ENCODE measurements at places on chromosomes 12 and 14. TPM values are rescaled to one million over a fixed set of nuclear protein-coding genes. Genes with fewer than 3 reads are reported as not detected.

- no peak for DNase-seq
These were observed 228.9 kb upstream of the EGLN3 start for GRCh38 chr14:34179727-34180126.

Gene TMEM132D
- 10.1 TPM for total RNA-seq

Gene MVK
- total RNA-seq = 15.7 TPM

- DNase-seq = no peak
These were observed 29.1 kb upstream of the ADAM20 start for GRCh38 chr14:70563869-70564268.

DNA sequence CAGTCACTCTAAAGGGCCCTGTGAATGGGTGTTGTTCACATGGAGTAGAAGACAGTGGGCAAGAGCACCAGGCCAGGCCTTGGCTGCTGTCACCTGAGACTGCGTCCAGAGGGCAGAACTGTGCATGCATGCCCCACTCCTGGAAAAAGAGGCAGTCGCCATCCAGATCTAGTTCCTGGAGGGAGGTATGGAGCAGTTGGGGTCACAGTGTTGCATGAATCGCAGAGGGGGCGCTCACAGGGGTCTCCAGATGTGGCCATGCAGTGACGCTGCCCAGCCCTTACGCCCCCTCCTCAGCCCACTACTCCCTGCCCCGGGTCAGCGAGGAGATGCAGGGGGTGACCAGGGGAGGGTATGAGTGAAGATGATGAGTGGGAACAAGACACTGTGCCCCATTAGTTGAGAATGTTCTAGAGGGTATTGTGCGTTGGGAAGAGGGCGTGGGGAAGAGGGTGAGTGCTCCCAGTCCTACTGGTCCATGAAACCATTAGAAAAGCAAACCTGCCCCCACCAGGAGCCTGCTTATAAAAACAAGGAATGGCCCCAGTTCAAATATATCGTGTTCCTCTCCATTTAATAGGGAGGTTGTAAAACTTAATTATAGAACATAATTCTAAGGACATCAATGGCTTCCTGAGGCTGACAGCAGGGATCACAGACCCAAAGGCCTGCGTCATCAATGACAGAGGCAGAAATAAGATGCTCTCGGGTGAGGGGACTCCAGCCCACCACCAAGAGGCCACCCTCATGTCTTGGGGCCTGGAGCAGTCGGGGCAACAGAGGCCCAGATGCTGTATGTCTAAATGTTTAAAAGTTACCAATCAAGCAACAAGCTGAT lies 32.2 kb upstream of the BCL7A start:
- no peak for DNase-seq

DNA sequence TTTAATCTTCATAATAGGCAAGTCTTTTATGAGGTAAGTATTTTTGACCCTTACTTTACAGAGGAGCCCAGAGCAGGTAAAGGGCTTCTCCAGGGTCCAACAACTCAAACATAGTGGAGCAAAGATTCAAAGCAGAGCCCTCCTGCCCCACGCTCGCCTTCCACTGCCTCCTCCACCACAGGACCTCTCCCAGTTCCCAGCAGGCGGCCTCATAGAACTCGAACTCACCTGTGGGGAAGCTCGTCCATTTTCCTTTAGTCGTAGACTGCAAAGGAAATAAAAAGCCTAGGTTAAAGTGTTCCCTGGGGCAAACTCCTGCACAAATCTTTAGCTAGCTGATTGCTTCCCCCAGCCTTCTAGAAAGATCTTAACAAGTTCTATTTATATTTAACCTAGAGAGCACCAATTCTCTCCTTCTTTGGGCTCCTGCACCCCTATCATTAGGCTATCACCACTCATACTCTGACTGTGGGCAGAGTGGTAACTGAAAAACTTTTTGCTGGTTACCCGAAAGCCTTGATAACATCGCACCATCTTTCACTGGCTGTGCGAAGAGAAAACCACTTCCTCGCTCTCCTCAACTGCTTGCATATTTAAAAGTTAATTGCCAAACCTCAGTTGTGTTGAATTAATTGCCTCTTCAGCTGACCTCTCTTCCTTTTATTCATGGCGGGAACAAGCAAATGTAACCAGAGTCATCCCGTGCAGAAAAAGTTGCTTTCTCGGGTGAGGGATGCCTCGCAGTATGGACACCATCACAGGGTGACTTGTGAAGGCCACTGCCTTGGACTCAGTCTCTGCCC lies 299.6 kb downstream of the DPF3 start:
- no peak for DNase-seq

Gene RPL10L
- not detected for total RNA-seq

DNA sequence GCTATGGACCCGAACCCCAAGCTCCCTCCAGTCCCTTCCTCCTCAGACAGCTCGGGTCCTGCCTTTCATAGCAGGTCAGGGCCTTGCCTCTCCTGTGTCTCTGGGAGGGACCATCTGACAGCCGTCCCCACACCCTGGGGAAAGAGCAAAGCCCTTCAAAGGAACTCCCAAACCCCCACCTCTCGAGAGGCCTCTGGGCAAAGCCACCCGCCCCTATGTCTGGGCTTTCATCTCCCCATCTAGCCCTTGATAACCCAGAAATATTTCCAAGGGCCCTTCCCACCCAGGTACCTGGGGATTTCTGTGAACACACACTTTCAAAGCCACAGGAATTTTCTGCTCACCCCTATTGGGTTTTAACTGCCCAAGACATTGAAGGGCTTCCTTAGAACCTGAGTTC lies 32.1 kb downstream of the SNRNP35 start:
- no peak for DNase-seq

Gene SDS
- total RNA-seq = not detected

DNA sequence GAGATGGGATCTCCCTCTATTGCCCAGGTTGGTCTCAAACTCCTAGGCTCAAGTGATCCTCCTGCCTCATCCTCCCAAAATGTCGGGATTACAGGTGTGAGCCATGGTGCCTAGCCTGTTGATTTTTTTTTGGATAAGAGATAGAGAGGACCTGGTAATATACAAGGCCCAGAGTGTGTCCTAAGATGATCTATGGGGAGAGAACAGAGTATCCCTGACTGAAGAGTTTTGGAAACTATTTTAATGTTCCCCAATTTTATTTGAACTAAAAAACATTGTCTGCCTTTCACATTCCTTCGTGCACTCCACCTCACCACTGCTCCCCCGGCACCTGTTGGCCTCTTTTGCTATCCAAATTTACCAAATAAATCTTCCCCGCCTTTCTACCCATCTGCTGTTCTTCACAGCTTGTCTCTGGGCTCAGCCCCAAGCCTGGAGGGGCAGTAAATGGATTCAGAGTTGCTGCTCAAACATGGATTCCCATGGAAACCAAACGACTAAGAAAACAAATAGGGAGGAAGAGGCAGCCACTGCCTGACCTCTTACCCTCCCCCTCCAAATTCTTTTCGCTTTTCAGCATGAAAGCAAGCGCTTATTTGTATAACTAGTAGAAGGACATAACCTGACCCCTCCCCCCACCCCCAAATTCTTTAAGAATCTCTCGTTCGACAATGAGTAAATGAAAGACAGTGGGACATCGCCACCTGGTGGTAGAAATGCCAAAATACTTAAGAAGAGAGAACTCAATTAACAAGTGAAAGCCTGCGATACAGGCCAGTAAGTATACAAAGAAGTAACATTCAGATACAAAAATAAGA lies 22.6 kb downstream of the OR10G3 start:
- DNase-seq = peak; percentile 84

Gene CABP1
- 8.5 TPM for total RNA-seq

GRCh38 chr12:21677204-21677603 lies 19.6 kb upstream of the LDHB start:
- no peak for DNase-seq

Gene CCDC60
- 0.78 TPM for total RNA-seq

GRCh38 chr12:52519826-52520662 lies at the start of gene KRT5:
TSS of gene KRT5 (minus strand) at chr12:52520394. CDS start at chr12:52520296, 98 bp downstream.
- no peak for DNase-seq

DNA sequence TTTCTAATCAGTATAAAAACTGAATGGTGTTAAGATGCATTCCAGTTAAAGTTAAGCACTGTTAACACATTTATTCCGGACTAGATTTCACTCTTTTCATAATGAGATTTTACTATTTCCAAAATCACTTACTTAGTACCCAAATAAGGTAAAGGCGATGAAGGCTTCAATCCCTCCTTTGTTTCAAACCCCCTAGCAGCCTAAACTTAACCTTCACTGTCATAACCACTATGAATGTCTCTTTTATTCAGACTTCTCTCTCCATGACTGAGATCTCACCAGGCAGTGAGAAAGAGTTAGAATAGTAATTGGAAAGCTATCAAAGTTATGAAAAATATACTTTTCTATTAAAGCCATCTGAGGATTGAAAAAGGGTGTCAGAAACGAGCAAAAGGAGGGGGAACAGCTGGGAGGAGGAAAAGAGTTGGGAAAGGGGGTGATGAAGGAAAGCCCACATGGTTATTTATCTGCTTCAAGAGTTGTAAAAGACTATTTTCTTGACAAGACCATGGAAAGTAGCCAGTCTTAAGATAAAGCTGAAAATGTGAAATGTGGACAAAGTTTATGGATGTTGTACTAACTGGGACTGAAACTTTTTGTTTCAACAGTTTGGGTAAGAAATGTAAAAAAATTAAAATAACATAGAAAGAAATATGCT lies 11.7 kb downstream of the EPS8 start:
- DNase-seq = no peak

GRCh38 chr12:70520847-70521246 lies 116.4 kb downstream of the PTPRB start:
- DNase-seq = no peak

Gene EIF2S3B
- 5.3 TPM for total RNA-seq

- DNase-seq = no peak
These were observed 30.3 kb downstream of the DIO3 start for GRCh38 chr14:101591582-101591981.

Gene RFX4
- total RNA-seq = not detected

- DNase-seq = no peak
These were observed 23.0 kb upstream of the REP15 start for GRCh38 chr12:27673101-27673718.

DNA sequence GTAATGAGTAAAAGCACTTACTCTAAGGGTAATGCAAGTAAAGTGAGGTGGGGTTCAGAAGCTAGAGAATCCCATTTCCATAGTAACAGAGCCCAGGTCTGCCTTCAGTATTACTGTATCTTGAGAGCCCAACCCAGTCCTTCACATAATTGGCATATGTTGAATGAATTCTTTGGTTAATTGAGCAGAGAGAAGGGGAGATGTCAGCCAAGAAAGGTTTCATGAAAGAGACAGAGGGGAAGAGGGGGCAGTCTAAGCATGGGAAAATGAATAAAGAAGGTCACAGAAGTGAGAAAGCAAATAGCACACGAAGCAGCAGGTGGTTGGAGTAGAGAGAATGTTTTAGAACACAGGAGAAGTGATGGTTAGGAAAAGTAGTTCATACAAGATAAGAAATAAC lies 371.1 kb downstream of the SEC23A start:
- no peak for DNase-seq

DNA sequence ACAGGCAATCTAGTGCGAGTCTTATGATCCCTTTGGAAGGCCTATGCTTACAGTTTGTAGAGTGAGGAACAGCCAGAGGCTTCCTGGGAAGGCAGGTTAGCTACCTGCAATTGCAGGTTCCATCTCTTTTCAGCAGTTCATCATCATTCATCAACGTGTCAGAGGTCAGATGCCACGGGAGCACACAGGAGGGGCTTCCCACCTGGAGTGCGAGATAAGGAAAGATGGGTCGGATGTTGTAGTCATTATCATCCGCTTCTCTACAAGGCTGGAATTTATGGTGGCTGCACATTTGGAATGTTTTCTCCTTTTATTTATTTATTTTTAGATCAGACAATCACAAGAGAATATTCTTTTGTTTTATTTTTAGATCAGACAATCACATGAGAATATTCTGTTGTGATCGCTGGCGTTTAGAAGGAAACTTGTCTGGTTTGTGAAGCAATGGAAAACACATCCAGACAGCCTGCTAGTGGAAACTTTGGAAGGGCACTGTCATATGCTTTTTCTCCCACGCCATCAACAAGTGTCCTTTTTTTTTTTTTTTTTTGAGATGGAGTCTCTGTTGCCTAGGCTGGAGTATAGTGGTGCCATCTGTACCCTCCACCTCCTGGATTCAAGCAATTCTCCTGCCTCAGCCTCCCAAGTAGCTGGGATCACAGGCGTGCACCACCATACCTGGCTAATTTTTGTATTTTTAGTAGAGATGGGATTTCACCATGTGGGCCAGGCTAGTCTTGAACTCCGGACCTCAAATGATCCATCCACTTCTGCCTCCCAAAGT lies 1.9 kb upstream of the BICD1 start:
- no peak for DNase-seq

GRCh38 chr14:56580221-56580711 lies 668 bp downstream of the TMEM260 start:
- DNase-seq = no peak

GRCh38 chr12:75698052-75698451 lies 186.6 kb upstream of the KRR1 start:
- DNase-seq = no peak

Gene NOS1
- 2.0 TPM for total RNA-seq

GRCh38 chr12:14256121-14256520 lies 109.4 kb upstream of the ATF7IP start:
- no peak for DNase-seq

DNA sequence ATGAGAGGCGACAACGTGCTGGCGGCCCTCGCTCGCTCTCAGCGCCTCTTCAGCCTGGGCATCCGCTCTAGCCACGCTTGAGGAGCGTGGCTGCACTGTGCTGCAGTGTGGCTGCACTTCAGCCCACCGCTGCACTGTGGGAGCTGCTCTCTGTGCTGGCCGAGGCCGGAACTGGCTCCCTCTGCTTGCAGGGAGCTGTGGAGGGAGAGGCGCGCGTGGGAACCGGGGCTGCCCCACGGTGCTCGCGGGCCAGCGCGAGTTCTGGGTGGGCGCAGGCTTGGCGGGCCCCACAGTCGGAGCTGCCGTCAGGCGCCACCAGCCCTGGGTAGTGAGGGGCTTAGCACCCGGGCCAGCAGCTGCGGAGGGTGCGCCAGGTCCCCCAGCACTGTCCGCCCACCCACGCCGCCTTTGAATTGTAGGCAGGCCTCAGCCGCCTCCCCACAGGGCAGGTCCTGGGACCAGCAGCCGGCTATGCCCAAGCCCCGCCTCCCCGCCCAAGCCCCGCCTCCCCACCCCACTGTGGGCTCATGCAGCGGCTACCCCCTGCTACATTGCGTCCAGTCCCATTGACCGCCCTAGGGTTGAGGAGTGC lies 974.2 kb downstream of the FSCB start:
- no peak for DNase-seq

- no peak for DNase-seq
These were observed 21.7 kb upstream of the SIX1 start for GRCh38 chr14:60670989-60671388.

GRCh38 chr14:50871914-50872732 lies at the start of gene ABHD12B:
TSS of gene ABHD12B (plus strand) at chr14:50872053. CDS start at chr14:50872175, 122 bp downstream.
- DNase-seq = no peak
